Tongue (tissue), 3 donors: ENCODE measurements at places on chromosomes 11 and 22.

DNA sequence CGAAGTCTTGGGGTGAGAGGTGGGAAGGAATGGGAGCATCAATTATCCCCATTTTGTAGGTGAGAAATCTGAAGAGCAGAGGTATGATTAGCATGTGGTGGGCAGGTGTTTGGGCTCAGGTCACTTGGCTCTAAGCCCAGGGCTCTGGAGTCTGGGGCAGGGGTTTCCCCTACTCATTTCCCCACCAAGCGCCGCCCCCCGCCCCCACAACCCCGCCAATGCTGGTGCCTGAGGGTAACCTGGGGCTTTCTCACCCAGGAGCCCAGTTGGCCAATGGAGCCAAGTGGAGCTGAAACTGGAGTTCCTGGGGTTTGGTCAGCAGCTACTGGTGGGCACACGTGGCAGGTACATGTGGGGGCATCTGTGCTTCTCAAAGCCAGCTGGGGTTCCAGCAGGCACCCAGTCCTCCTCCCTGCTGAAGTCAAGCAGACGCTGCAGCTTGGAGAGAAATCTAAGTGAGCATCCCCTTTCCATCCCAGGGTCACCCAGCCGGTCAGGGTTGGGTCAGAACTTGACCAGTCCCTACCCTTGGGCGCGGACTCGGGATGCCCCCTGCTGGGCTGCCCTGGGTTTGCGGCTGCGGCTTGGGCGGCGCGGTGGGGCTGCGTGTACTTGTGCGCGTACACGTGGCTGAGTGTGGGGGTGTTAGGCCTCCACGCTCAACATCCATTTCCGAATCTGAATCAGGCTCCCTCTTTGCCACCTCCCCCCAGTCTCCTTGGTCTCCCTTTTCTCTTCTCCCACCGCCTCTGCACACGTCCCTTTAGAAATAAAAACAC, 1.7 kb upstream of the CHRM1 start:
- DNase-seq = no peak

GRCh38 chr22:45240104-45240809, 437 bp downstream of the KIAA0930 start:
- no peak for DNase-seq

GRCh38 chr11:85752890-85753581, 57.9 kb downstream of the SYTL2 start:
- DNase-seq = no peak

DNA sequence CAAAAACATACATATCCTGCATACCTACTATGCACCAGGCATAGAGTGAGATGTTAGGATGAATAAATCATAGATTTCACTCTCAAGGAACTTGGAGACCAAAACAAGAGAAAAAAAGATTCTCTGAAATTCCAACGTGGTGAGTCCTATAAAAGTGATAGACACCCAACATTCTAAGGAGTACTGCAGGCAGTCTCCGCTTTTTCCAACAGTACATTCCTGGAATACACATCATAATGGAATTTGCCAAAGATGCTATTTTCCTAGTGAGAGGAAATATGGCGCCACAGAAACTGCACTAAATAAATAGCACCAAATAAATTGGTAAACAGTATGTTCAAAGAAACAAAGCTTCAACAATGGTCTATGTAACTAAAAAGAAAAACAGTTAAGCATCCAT, 6.0 kb downstream of the TMEM123 start:
- DNase-seq = no peak

DNA sequence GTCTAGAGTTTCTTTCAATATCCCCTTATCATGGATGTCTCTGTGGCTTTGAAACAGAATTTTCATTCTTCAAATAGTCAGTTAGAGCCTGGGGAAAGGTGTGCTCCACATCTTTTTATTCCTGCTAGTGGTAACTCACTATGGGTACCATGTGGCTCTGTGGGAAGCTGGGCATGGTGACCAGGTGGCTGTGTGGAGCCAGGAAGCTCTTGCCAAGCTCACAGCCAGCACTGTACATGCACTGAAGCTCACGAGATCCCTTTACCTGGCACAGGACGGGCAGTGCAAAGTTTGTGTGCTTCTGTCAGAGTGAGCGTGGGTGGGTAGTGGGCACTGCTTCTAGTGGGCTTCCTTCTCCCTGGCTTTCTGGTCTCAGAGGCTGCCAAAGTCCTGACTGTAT, 6.3 kb upstream of the KDM4F start:
- DNase-seq = no peak

- DNase-seq = no peak
Observed at GRCh38 chr11:103744496-103745153, 291.8 kb upstream of the DDI1 start.

DNA sequence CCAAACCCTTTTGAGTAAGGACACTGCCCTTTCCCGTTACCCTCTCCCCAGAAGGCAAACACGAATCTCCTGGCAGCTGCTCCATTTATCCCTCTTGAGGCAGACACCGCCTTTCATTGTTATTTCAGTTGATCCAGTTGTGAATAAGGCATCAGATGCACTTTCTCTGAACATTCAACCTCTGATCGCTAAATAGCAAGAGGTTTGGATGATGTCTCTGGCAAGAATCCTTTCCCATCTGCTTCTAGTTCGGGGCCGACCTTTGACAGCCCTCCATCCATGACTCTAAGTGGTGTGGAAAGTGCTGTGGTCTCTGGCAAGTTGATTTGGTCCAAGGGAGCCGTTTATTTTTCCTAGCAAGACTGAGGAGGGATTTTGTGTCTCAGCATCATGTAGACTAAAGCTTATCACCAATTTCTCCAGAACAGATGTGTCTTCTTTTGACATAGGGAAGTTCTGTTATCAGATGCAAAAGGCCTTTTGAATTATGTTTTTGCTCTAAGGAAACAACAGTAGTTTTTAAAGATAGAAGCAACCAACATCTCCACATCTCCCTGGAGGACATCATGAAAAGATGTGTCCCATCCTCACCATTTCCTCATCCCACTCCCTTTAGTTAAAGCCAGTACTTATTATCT, 123.6 kb downstream of the CCDC34 start:
- DNase-seq = peak; percentile 66

- no peak for DNase-seq
Observed at GRCh38 chr11:69213316-69213715, 57.6 kb downstream of the SMIM38 start.

DNA sequence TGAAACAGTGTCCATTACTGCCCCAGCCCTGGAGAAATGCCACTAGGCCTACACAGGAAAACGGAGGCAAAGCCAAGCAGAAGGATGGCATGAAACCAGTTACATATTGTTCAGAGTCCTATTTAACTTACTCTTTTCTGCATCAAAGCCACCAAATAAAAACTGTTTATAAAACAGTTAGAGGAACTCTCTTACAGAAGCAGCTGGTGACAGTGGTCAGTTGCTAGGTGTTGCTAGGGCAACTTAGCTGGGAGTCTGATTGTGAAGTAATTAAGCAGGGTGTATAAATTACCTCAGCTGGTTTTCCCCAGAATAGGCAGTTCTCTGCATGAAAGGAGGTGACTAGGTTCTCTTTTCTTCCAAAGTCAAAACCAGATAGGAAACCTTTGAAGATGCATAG, 115.6 kb upstream of the ZBED5 start:
- peak; percentile 23 for DNase-seq

DNA sequence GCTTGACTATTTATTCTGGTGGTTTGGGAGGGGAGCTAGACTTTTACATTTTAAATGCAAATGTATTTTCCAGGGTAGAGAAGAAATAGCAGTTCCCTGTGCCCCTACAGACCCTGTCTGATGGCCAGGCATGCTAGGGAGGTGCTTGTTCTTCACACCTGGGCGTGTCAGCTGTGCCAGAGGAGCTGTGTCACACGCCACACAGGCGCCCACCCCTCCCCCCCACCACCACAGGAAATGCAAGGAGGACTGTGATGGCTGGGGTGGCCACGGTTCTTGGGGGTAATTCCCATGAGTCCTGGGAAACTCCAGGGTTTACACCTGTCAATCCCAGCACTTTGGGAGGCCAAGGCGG, 82.2 kb downstream of the FLI1 start:
- no peak for DNase-seq

- peak; percentile 21 for DNase-seq
Observed at GRCh38 chr11:125481531-125481930, 14.5 kb downstream of the FEZ1 start.

DNA sequence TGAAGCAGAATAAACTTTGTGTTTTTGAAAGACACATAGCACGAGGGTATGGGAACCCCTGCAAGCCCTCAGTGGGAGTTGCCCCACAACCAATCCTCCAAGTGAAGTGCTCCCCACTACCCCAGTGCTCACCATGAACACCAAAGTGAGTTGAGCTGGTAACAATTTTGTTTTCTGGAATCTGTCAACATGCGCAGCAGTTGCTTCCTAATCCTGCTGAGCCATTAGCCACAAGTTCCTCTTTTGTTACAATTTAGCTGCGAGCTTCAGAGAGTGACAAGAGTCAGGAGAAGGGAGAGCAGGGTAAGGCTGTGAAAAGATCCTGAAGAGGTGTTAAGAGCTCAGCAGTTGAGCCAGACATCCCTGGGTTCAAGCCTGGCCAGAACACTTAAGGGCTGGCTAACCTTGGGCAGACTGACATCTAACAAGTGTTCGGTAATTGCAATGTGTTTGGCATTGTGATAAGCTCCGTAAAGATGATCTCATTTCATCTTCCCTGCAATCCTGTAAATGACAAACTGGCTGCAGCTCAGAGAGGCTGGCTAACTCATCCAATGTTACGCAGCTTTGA, 24.1 kb upstream of the ASPHD2 start:
- peak; percentile 45 for DNase-seq

DNA sequence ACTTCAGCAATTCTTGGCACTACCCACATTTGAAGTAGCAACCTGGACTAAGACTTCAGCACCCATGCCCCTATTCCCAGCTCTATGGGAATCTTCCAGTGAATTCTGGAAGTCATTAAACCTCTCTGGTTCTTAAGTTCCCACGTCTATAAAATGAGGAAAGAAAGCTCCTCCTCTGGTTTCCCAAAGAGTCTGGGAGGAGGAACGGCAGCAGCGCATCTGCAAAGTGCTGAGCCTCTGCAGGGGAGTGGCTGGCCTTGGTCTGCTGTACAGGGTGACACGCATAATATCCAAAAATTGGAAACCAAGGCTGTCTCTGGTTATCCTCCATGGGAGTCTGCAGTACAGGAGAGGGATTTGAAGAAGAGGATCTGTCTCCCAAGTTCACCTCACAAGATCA, 73.6 kb upstream of the TP53I11 start:
- DNase-seq = no peak

- DNase-seq = no peak
Observed at GRCh38 chr11:14451825-14452224, 47.8 kb downstream of the COPB1 start.

DNA sequence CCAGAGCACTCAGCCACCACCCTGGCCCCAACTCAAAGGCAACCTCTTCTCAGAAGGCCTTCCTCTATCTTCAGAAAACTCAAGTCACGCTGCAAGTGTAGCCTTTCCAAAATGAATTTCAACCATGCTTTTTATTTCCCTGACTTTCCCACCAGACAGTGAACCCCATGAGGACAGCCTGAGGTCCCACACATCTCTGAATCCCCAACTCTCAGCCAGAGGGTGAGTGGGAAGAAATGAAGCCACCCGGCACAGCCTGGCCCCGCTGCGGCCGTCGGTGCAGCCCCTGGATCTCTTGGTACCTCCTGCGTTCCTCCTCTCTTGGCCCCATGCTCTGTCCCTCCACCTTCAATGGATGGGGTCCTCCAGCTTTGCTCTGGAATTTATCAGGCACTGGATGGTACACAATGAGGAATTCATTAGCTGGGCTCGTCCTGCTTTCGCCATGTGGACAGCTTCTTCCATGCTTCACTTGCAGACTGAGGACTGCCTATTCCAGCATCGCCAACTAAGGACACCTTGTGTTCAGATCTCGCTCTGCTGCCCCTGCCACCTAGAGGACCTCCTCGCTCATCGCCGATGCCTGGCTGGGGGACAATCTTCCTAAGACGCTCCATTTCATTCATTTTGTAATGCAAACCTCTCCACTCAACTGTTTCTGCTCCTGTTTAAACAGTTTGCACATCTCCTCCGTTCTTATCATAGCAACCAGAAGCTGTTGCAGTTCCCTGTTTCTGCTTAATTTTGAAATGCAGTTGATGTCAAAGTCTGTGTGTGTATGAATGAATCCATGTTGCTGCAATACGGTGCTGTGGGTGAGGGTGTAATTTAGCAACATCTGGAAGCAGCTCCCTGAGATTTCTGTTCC, 672.1 kb downstream of the TBC1D22A start:
- DNase-seq = no peak

- no peak for DNase-seq
Observed at GRCh38 chr11:103994518-103994917, 41.9 kb upstream of the DDI1 start.

GRCh38 chr22:31588970-31589675, 72.9 kb downstream of the PISD start:
- no peak for DNase-seq

GRCh38 chr11:2898366-2899079, 12.9 kb upstream of the CDKN1C start:
- no peak for DNase-seq

DNA sequence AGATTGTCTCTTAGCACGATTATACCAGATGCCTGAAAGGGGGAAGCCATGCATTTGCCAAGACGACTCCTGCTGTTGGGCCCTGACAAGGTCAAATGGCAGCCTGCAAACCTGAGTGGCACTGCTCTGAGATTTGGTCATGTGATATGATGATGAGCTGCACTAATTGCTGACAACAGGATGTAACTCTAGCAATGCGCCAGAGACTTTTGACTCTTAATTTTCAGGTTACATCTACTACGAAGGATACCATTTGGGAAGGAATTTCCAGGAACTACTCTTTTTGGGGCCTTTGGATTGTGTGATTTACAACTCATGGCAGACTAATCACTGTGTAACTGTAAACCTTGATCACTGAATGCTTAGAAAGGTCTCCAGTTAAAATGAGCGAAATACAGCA, 13.1 kb downstream of the TREH start:
- DNase-seq = no peak

DNA sequence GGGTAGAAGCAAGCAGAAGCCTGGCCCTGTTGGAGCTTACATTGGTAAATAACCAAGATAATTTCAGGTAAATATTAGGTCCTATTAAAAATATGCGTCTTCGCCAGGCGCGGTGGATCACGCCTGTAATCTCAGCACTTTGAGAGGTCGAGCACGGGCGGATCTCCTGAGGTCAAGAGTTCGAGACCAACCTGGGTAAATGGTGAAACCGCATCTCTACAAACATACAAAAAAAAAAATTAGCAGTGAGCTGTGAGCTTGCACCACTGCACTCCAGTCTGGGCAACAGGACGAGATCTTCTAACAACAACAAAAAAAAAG, 529 bp upstream of the SULT4A1 start:
- DNase-seq = no peak
